Stimulated activated naive CD4-positive, alpha-beta T cell treated with Interleukin-2 at 50 U/mL for 16 hours (primary cell): ENCODE measurements at places on chromosomes 6 and 20.

- DNase-seq = no peak
Measured at GRCh38 chr6:130913120-130913519, 85.9 kb downstream of the SMLR1 start.

- DNase-seq = no peak
Measured at GRCh38 chr6:8277769-8278168, 157.6 kb downstream of the SLC35B3 start.

GRCh38 chr6:170137911-170138910 is 152.7 kb downstream of the DLL1 start:
- no peak for DNase-seq

GRCh38 chr6:52305948-52306767 is 21.6 kb upstream of the MCM3 start:
- DNase-seq = no peak

DNA sequence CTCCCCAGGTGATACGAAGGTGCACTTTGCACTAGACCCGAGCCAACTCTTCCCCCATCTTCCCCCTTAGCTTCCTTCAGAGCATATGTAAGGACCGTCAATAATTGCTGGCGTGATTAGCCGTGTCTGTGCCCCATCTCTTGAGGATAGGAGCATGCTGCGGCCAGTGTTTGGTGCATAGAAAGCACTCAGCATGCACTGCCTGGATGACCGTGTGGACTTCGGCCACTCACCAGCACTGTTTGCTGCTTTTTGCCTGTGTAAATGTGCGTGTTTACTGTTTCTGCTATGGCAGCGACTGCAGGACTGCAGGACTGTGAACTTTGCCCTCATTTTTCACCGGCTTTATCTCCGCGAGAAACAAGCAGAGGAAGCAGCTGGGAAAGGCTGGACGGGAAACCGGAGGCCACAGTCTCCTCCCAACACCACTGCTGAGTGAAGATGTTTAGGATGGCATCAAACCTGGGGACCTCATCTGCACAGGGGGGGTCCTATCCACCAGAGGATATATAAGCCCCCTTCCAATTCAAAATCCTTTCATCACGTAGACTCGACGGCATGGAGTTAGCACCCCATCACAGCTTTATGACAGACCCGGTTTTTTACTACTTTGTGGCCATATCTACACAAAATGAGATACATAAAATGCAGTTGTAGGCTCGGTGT is 150.6 kb upstream of the AFDN start:
- DNase-seq = no peak

DNA sequence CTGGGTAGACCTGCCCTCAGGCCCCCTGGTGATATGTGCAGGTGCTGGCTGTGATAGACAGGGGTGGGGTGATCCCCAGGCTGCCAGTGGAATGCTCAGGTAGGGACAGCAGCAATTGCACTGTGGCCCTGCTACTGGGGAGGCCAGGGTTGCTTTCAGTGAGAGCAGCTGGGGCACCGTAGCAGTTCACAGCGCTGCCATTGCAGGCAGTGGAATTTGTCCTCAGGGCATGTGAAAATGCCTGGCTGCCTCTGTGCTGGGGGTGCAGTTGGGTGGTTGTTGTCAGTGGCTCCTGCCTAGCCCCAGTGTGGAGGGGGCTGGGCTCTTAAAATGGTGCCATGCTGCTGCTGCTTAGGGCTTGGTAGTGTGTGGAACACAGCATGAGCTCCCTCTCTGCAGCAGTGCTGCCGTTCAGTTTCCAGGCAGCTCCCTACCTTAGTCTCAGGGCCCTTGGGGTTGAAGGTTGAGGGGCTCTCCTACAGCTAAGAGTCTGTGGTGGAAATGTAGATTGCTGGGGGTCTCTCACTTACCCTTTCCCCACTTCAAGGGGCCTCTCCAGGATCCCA is 23.6 kb downstream of the GJA10 start:
- DNase-seq = no peak

GRCh38 chr6:18314317-18314997 is 50.1 kb upstream of the DEK start:
- DNase-seq = no peak

- no peak for DNase-seq
Measured at GRCh38 chr6:2141644-2142290, 103.6 kb downstream of the GMDS start.

- no peak for DNase-seq
Measured at GRCh38 chr20:49659056-49659455, 54.6 kb downstream of the B4GALT5 start.

DNA sequence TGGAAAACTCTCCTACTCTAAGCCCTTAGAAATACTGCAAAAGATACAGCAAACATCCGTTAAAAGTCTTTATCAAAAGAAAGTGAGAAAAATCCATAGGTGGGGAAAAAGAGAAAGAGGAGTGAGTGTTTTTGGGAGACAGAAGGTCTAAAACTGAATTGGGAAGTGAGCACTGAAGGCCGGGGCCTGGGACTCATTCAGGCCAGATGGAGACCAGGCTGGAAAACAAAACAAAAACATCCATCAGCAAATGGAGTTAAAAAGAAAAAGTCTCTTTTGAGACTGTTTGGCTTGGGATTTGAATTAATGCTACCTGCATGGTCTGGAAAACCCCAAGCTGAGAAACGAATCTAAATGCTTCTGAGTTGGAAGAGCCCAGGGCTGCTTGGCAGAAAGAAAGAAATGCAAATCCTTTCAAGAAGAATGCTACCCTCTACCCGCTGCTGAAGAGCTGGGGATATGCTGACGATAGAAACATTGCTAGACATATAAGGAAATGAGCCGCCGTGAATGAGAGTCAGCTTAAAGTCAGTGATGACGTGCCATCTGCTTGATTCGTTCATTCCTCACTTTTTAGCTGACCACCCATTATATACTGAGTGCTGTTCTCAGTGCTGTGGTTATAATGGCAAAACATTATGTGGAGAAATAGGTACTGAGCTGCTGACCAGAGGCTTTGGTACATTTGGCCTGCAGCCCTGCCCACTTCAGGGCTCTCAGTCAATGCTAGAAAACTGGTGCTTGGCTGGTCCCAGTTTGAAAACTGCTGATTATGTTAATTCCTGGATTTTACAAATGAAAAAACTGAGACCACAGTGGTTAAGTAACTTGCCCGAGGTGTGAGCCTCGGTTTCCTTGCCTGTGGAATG is 28.0 kb upstream of the TULP4 start:
- DNase-seq = peak; percentile 3

DNA sequence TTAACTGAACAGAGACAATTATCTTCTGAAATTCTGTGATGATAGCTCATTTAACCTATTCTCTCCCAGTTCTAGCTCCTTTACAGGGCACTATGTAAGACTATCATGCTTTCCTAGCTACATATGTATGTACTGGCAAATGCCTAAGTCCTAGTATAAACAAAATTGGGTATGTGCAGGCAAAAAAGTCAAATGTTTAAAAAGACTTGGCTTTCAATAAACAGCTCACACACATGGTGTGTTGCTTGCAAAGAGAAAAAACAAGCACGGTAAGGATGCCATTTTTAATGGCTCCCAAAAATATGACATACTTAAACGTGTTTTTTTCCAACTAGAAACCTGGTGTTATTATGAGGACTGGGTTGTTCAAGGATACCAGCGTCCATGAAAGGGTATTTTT is 44.8 kb downstream of the TOMM6 start:
- DNase-seq = no peak

DNA sequence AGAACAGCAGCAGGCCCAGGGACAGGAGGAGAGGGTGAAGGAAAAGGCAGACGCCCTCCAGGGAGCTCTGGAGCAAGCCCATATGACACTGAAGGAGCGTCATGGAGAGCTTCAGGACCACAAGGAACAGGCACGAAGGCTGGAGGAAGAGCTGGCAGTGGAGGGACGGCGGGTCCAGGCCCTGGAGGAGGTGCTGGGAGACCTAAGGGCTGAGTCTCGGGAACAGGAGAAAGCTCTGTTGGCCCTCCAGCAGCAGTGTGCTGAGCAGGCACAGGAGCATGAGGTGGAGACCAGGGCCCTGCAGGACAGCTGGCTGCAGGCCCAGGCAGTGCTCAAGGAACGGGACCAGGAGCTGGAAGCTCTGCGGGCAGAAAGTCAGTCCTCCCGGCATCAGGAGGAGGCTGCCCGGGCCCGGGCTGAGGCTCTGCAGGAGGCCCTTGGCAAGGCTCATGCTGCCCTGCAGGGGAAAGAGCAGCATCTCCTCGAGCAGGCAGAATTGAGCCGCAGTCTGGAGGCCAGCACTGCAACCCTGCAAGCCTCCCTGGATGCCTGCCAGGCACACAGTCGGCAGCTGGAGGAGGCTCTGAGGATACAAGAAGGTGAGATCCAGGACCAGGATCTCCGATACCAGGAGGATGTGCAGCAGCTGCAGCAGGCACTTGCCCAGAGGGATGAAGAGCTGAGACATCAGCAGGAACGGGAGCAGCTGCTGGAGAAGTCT is 25.5 kb downstream of the C20orf173 start:
- no peak for DNase-seq
